ENCODE measurements at places on chromosomes 7 and 10.

DNA sequence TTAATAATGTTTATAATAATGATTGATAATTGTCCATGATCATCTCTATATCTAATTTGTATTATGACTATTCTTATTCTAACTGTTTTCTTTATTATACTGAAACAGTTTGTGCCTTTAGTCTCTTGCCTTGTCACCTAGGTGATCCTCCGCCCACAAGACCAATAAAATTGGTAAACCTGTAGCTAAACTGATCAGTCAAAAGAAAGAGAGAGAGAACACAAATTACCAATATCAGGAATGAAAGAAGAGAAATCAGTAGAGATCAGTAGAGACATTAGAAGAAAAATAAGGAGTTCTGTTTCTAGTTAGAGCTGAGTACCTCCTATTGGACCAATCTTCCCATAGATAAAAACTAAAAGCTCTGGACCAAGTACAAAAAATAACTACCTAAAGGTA, 6.1 kb upstream of the COA1 start:
- DNase-seq = no peak

DNA sequence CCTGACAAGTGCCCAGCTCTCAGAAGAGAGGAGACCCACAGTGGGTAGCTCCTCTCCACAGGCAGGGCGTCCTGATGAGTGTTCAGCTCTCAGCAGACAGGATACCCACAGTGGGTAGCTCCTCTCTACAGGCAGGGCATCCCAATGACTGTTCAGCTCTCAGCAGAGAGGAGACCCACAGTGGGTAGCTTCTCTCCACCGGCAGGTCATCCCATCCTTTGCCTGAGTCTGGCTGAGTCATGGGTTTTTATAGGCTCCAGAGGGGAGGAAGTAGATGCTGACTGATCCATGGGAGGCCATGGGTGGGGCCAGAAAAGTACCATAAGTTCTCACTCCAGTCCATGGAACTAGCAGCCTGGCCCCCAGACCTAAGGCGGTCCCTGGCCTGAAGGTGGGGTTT, 18.5 kb downstream of the CFAP70 start:
- no peak for DNase-seq

- DNase-seq = no peak
Observed at GRCh38 chr10:88066319-88066718, 202.9 kb downstream of the PTEN start.

DNA sequence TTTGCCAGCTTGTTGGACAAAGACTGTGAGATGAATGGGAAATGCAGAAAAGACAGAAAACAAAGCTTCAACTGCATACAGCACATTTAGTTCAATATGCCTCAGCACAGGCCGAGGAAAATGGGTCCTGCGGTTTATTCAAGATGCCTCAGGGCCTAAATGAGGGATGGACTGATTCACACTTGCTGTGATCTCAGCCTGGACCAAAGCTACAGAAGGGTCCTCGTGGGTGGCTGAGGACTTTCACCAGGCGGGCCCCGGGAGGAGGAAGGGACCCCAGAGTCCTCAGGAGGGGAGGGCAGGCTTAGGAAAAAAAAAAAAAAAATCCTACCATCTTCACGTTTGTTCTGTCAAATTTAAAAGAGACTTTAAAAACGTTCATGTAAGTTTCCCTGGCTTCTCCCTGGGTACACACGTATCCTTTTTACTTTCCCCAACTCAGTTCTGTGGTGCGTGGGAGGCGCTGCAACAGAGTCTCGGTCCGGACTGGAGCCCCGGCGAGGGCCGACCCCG, 624 bp upstream of the ZNF783 start:
- DNase-seq = no peak

- no peak for DNase-seq
Observed at GRCh38 chr7:50426280-50427045, 23.7 kb downstream of the FIGNL1 start.

GRCh38 chr10:116732573-116732972, 9.8 kb downstream of the HSPA12A start:
- DNase-seq = no peak

- peak; percentile 38 for DNase-seq
Observed at GRCh38 chr7:5396542-5396941, 27.1 kb downstream of the TNRC18 start.

- no peak for DNase-seq
Observed at GRCh38 chr10:54799506-54799905, 1.5 kb downstream of the PCDH15 start.

- no peak for DNase-seq
Observed at GRCh38 chr7:145989469-145989868, 127.1 kb upstream of the CNTNAP2 start.

DNA sequence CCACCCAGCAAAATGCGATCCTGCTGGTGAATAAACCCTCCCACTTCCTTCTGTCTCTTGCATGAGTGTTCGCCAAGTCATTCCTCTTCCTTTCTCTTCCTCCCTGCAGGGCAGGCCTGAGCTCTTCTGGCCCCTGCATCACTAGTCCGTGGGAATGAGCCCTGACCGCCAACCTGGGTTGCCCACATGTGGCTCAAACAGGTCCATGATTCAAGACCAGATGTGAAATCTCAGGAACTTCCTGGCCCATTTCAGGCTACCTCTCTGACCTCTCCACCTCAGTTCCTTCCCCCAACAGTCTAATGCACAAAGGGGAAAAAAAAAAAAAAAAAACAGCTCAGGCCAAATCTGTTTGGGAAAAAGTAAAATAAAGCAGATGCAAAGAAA, 5.4 kb upstream of the YWHAG start:
- DNase-seq = no peak

GRCh38 chr7:99092064-99092720, 51.7 kb downstream of the SMURF1 start:
- DNase-seq = no peak

GRCh38 chr10:79059859-79060379, 8.8 kb upstream of the ZMIZ1 start:
- no peak for DNase-seq

DNA sequence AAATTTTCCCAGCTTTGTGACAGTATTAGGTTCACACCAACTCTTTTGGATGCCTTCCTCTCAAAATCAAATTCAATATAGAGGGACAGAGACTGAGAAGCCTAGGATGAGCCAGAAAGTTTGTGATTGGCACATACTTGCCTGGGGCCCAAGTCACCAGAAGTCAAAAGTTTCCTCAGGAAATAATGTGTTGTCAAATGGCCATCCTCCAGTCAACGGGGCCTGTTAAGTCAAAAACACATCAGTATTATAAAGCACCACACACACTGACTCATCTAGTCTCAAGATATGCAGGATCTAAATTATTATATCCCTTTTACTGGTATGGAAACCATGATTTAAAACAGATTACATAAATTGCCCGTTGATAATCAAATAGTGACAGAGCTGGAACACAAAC, 158.1 kb downstream of the AHR start:
- no peak for DNase-seq

DNA sequence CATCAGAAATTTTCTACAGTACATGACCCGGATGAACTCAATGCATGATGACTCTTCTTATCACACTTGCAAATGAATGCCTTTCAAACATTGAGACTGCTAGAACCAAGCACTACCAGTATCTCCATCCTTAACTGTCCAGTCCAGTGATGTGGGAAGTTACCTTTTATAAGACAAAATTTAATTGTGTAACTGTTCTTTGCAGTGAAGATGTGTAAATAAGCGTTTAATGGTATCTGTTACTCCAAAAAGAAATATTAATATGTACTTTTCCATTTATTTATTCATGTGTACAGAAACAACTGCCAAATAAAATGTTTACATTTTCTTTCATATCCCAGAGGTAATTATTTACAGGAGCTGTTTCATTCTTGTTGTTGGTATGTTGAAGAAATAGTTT, 40.1 kb downstream of the LGI1 start:
- DNase-seq = no peak

GRCh38 chr10:102312683-102313082, 67.4 kb downstream of the GBF1 start:
- no peak for DNase-seq

DNA sequence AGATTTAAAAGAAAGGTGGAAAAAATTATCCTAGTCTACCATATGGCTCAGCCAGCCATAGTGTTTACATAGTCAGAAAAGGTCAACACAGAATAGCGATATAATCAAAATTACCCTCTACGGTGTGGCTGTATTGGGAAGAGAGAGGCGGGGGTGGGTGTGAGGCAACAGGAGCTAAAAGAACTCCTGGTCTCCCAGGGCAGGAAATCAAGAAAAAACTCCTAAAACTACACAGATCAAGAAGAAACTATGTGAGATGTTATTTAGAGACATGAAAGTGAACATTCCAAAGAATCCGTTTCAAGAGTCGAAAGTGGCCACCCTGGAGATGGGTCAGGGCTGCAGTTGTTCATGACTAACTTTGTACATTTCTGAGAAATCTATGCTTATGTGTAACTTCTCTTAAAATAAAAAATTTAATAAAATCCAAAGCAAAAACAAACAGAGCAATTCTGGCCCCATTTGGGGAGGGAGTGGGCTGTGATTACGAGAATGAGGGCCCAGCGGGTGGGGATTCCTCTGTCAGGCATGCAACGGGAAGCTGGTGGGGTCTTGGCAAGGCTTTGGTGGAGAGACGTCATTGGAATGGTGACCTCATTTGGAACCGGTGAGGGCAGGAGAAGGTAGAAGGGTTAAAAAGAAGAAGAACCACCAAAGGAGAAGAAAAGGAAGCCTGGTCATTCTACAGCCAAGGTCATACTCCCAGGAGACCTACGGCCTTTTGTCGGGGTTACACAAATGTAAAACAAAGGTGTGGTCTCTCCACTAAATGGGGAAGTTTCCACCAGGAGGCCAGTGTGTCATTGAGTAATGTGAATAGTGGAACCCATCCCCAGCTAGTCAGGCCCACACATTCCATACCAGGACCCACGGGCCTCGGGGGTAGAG, 71.2 kb upstream of the DUSP5 start:
- DNase-seq = no peak

- no peak for DNase-seq
Observed at GRCh38 chr7:964401-965231, 10.1 kb upstream of the ADAP1 start.

DNA sequence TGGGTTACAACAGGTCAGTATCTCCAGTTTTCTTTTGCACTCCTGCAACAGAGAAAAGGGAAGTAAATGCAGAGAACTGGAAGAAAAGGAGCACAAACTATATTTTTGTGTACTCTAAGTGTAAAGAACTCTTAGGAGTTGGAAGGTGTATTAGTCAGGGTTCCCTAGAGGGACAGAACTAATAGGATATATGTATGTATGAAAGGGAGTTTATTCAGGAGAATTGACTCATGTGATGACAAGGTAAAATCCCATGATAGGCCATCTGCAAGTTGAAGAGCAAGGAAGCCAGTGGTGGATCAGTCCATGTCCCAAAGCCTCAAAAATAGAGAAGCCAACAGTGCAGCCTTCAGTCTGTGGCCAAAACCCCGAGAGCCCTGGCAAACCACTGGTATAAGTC, 22.6 kb upstream of the RAB18 start:
- DNase-seq = no peak

DNA sequence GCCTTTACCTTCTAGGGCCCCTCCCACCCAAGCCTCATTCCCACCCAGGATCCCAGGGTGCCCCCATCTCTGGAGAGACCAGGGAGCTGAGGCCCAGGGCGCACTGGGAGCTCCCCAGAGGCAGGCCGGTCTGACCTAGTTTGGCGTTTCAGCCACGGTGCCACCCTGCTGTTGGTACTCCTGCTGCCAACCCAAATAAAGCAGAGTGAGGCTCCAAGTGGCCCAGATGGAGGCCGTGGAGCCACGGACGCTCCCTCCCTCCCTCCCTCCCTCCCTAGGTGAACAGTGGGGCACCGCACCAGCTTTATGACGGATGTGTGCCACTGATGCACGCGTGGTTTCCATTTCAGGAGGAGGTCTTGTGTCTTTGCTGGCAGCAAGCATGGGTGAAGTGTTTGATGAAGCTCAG, 1.8 kb downstream of the INPP5A start:
- no peak for DNase-seq

- no peak for DNase-seq
Observed at GRCh38 chr7:137696988-137697387, 149.8 kb downstream of the DGKI start.
